CD4-positive, alpha-beta T cell treated with Interleukin-1 beta for 1 hour (primary cell): ENCODE measurements at places on chromosomes 16 and 17.

- DNase-seq = no peak
These were observed 131.0 kb upstream of the PSMD7 start for GRCh38 chr16:74165566-74166080.

DNA sequence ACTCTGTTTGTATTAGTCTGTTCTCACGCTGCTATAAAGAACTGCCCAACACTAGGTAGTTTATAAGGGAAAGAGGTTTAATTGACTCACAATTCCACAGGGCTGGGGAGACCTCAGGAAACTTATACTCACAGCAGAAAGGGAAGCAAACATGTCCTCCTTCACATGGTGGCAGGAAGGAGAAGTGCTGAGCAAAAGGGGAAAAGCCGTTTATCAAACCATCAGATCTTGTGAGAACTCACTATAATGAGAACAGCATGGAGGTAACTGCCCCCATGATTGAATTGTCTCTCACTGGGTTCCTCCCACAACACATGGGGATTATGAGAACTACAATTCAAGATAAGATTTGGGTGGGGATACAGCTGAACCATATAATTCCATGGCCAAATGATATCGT lies 30.9 kb downstream of the ABCC1 start:
- DNase-seq = no peak

GRCh38 chr17:801660-802059 lies 19.5 kb downstream of the MRM3 start:
- no peak for DNase-seq

- DNase-seq = no peak
These were observed 71.5 kb upstream of the PLCG2 start for GRCh38 chr16:81707411-81708265.

DNA sequence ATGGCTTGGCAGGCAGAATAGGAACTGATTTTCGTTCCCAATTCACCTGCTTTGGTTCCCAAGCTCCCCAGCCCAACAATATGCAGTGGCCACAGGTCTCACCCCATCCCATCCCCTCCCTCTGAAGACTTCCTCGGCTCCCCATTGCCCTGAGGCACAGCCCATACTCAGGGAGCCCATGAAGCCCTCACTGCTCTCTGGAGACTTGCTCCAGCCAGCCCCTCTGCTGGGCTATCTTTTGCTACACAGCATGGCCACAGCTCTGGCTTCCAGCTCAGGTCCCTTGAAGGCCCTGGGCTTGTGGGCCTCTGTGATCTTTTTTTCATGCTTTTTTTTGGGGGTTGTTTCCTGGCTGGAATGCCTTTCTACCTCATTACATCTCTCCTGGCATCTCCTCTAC lies 8.5 kb upstream of the RNF222 start:
- DNase-seq = no peak

GRCh38 chr16:89168381-89169189 lies 3.0 kb upstream of the CDH15 start:
- no peak for DNase-seq

DNA sequence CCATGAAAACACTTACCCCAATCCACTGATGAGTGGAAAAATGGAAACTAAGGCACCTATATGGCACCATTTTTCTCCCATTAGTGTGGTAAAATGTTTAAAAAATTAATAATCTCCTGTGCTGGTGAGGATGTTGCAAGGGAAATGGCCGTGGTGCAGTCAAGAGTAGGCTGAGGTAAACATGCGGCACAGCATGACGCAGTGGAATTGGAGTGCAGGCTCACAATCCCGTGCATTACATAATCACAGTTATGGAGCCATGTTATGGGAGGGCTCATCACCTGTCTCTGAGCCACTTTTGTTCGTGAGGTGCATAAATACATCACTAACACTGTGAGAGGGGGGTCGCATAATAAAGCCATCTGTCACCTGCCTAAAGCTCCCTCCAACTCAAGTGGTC lies 164.4 kb upstream of the XYLT1 start:
- DNase-seq = no peak

DNA sequence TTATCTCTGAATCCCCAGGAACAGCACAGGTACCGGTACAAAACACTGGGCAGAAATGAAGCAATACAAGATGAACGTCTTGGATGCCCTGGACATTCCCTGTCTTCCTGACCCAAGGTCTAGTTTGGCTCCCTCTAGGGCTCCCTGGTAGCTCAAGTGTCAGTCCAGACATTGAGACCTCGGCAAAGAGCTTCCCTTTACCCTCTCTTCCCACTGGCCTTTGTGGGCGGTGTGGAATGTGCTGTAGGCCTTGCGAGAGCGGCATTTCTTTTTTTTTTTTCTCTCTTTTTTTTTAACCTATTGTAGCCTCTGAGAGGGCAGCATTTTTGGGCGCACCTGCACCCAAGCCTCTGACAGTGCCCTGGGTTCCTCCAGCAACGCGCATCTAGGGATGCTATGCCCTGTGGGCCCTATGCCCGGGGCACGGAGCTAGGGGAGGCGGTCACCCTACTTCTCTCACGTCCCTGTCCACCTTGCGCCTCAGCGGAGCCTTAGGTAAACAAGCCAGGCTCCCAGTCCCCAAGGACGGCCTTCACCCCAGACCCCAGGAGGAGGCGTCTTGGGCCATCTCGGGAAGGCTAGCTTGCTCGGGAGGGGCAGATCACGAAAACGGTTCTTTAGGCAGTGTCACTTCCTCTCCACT lies 1.2 kb upstream of the NFATC3 start:
- no peak for DNase-seq

DNA sequence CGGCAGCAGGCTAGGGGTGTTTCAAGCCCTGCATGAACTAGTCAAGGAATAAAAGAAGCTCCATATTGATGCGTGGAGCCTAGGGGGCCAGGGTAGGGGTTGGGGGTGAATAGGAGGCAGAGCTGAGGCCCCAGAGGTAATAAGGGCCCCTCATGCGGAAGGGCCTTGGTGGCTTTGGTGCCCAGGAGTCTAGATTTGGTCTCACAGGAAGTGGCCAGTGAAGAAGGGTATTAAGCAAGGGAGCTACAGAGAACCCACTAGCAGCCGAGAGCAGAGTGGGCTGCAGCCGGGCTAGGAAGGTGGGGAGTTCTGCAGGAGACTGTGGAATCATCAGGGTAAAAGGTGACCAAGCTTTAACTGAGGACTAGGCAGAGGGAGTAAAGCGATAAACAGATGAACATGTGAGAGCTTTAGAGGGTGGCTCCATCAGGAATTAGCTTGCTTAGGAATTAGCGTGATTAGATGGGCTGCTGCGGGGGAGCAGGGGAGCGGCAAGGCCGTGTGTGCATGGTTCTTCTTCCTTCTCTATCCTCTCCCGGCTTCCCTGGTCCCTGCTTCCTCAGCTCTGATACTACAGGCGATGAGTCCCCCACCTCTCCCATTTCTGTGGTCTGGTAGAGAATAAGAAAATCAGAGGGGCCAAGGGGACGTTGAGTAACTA lies 9.8 kb downstream of the GNGT2 start:
- DNase-seq = no peak

GRCh38 chr16:55470533-55471371 lies 8.2 kb upstream of the MMP2 start:
- DNase-seq = no peak

GRCh38 chr17:691423-691822 lies 23.2 kb downstream of the VPS53 start:
- no peak for DNase-seq

DNA sequence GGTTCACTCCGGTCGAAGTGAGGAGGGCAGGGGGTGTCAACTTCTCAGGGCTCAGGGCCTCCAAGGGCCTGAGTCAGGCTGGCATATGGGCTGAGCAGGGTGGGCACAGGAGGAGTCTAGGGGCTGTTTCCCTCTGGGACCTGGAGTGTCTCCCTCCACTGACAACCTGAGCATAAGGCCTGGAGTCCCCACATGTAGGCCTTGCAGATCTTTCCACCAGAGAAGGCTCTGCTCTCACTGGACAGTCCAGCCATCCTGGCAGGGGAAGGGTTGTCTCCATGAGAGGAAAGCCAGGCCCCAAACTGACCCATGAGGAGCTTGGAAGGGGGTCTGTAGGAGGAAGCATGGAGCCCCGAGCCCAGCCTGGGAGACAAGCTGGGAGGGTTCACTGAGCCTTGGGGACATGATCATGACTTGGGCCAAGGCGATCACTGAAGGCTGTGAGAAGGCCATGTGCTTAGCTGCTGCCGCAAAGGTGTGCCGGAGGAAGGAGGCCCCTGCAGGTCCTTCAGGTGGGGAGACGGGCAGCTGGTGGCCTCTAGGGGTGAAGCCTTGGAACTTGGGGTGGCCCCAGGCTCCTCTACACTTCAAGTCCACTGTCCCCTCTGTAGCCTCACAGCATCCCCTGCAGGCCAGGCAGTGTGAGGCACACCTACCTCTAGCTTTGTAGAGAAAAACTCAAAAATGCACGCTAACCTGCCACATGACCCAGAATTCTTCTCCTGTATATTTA lies 9.9 kb downstream of the CMTM2 start:
- DNase-seq = peak; percentile 77

GRCh38 chr17:70855401-70856054 lies 686.2 kb downstream of the KCNJ2 start:
- DNase-seq = no peak

- no peak for DNase-seq
These were observed 179.1 kb upstream of the CACNG5 start for GRCh38 chr17:66655861-66656260.

DNA sequence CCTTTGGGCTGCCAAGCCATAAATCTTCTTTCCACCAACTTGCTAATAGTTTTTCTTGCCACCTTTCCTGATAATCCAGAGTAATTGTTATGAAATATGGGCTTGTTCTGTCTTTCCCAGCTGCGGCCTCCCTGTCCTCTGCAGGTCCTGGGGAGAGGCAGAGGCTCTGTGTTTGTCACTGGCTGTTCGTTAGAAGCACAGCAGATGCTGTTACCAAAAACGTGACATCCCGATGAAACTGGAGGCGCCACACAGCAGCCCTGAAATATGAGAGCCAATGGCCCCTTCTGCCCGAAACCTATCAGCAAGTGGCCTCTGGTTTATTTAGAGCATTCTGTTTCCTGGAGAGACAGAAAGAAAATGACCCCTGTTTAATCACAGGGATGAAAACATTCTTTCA lies 115.1 kb upstream of the ANKFN1 start:
- no peak for DNase-seq

DNA sequence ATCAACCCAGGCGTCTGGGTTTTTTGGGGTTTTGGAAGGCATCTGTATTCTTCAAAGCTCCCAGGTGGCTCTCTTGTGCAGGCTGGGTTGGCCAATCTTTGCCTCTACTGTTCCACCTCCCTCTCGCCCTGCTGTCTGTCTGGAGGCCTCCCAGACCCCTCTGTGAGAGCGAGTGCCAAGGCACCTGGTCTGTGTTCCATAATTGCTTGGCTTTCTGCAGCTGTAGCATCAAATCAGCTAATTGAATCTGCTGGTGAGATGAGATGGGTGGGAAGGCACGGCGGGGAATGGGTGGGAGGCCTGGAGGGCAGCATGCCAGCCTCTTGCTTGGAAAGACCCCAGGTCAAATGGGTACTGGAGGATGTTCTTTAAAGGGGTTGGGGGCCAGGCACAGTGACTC lies 52.5 kb upstream of the CLEC19A start:
- no peak for DNase-seq

- no peak for DNase-seq
These were observed 114.4 kb downstream of the XYLT1 start for GRCh38 chr16:17356243-17356933.

DNA sequence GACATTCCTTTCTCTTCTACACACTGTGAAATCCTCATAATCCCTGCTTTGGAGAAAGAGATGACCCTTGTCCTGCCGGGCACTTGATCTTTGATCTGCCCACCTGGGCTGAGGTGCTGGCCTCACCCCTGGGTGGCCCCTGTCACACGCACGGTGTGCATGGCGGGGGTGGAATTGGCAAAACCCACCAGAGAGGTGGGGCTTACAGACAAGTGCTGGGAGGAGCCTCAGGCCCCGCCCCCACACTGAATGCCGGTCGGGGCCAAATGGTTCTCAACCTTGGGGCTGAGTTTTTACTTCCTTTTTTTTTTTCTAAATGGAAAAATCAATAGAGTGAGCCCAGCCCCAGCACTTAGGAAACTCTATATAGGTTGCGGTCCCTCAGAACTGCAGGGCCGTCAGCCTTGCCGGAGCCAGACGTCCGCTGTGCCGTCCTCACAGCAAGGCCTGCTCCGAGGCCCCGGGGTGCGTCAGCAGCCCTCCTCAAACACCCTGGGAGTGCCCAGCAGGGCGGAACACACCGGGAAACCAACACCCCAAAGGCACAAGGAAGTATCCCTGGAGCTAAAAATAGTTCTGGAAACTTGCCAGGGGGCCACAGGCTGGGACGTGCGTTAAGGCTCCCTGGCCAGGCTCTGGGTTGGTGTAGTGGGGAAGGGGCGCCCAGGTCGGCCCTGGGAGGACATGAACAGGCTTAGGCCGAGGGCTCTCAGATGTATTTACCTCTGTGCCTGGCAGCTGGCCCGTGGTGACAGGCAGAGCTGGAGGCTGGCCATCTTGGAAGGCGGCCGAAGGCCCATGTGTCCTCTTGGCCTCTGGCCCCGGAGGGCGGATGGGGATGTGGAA lies 11.0 kb downstream of the GPRC5C start:
- peak; percentile 67 for DNase-seq

DNA sequence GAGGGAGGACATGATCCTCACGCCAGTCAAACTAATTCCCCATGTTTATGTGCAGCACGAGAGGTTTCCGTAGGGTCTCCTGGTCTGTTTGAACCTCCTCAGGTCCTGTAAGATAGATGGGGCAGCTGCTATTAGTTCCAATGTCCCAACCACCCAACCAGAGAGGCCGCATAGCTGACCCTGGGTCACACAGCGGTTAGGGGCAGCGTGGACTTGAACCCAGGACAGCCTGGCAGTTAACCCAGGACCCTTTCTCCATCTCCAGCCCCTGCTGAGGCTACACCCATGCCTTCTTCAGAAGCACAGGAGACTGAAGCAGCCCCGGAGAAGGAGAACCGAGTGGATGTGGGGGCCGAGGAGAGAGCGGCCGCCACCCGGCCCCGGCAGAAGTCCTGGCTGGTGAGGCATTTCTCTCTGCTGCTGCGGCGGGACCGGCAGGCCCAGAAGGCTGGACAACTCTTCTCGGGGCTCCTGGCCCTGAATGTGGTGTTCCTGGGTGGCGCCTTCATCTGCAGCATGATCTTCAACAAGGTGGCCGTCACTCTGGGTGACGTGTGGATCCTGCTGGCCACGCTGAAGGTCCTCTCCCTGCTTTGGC lies 5.5 kb downstream of the OTOP3 start:
- DNase-seq = no peak
